ENCODE measurements at places on chromosomes 11 and 22. TPM values are rescaled to one million over a fixed set of nuclear protein-coding genes. Genes with fewer than 3 reads are reported as not detected.

The ASCL2 gene
- 7.6 TPM for total RNA-seq

The CD3G gene
- 0.47 TPM for total RNA-seq

The LRRN4CL gene
- 5.4 TPM for total RNA-seq

The ANO9 gene
- 12.8 TPM for total RNA-seq

The PANX3 gene
- total RNA-seq: not detected

The PDGFB gene
- 15.8 TPM for total RNA-seq

The ZNF215 gene
- total RNA-seq: 2.2 TPM

The ARFGAP2 gene
- total RNA-seq: 122 TPM

The ACRV1 gene
- total RNA-seq: not detected

The VWCE gene
- 2.4 TPM for total RNA-seq

The BLID gene
- 2.0 TPM for total RNA-seq

The SLC25A1 gene
- 57.7 TPM for total RNA-seq

The BID gene
- 38.7 TPM for total RNA-seq

The TOLLIP gene
- 71.4 TPM for total RNA-seq

The CHRM1 gene
- total RNA-seq: not detected

The GNG3 gene
- total RNA-seq: not detected

The CCDC15 gene
- 3.5 TPM for total RNA-seq

The PRODH gene
- 12.9 TPM for total RNA-seq

The CD82 gene
- 32.6 TPM for total RNA-seq

The HTR3A gene
- 0.18 TPM for total RNA-seq

The ROBO4 gene
- 25.2 TPM for total RNA-seq

The FOLR1 gene
- total RNA-seq: 20.3 TPM

The CDK2AP2 gene
- 38.0 TPM for total RNA-seq

The CDPF1 gene
- total RNA-seq: 19.7 TPM

The P2RY6 gene
- 1.5 TPM for total RNA-seq

The APOBEC3A gene
- 2.5 TPM for total RNA-seq

The CASP5 gene
- total RNA-seq: not detected

The VSIG10L2 gene
- 0.23 TPM for total RNA-seq

The FAM111A gene
- total RNA-seq: 46.3 TPM

The LRRC32 gene
- total RNA-seq: 72.5 TPM

The GAB4 gene
- total RNA-seq: not detected

The CNTF gene
- total RNA-seq: 0.99 TPM

The ISX gene
- 0.06 TPM for total RNA-seq

The CELSR1 gene
- 32.1 TPM for total RNA-seq

The SLC22A6 gene
- 9.7 TPM for total RNA-seq

The SLC22A12 gene
- total RNA-seq: 4.6 TPM

The SDHD gene
- total RNA-seq: 139 TPM

The SMIM35 gene
- total RNA-seq: not detected

The SESN3 gene
- 77.1 TPM for total RNA-seq

The PLET1 gene
- total RNA-seq: not detected

The SCN3B gene
- 4.1 TPM for total RNA-seq

The LARGE2 gene
- total RNA-seq: 14.3 TPM

The GAL3ST3 gene
- total RNA-seq: 12.8 TPM

The HTR3B gene
- total RNA-seq: not detected

The KCNJ4 gene
- total RNA-seq: 0.41 TPM

The OR51F2 gene
- 0.18 TPM for total RNA-seq

The AASDHPPT gene
- 84.8 TPM for total RNA-seq

The ARHGAP32 gene
- total RNA-seq: 34.2 TPM

The KCNK4 gene
- not detected for total RNA-seq

The CFAP300 gene
- total RNA-seq: 1.9 TPM

The FEN1 gene
- 22.5 TPM for total RNA-seq

The DRD4 gene
- 1.3 TPM for total RNA-seq

The SCGB1A1 gene
- not detected for total RNA-seq

The CNGA4 gene
- 0.23 TPM for total RNA-seq

The TMPRSS4 gene
- 13.7 TPM for total RNA-seq

The CNTN5 gene
- 32.9 TPM for total RNA-seq

The CHST1 gene
- 5.7 TPM for total RNA-seq

The TRIM34 gene
- 8.1 TPM for total RNA-seq
